GF-D8 (cell line): ENCODE measurements at places on chromosomes 13 and 19.

GRCh38 chr13:29761160-29761559 is 89.3 kb downstream of the UBL3 start:
- no peak for DNase-seq

- no peak for DNase-seq
These were observed 6.8 kb downstream of the FAM98C start for GRCh38 chr19:38409631-38410133.

DNA sequence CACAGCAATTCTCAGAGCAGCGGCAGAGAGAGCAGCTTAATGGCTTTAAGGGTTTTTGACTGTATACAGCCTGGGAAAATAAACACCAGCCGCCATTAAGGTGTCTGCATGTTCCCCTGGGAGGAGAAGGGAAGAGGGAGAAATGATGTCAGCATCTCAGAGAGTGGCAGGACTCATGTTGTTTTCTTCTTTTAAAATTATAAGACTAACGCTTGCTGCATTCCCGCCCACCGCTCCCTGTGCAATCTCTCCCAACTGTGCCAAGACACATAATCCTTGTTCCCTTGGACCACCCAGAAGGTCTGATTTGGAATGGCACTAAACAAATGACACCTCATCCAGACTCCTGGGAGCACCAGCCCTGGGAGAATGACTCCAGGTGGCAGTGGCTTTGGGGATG is 27.7 kb upstream of the FAM216B start:
- no peak for DNase-seq

GRCh38 chr13:108950333-108951010 is 321.1 kb downstream of the MYO16 start:
- no peak for DNase-seq

DNA sequence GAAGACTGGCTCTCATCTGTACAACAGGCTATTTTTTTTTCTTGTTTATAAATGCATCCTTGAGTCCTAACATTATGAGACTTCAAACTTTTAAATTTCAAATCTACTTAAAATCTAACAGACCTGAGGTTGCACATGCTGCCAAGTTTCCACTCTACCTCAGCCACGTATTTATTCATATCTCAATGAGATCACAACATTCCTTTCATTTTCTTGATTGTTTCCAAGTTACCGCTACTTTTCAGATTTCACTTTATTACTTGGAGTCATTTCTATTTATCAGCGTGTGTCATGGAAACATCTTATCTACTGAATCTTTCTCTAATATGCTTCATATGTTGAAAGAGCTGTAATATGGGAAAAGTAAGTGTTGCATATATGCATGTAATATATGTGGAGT is 1257.5 kb upstream of the ATXN8OS start:
- DNase-seq, result no peak

- DNase-seq, result no peak
These were observed 132.7 kb downstream of the ZDHHC20 start for GRCh38 chr13:21326155-21327031.

DNA sequence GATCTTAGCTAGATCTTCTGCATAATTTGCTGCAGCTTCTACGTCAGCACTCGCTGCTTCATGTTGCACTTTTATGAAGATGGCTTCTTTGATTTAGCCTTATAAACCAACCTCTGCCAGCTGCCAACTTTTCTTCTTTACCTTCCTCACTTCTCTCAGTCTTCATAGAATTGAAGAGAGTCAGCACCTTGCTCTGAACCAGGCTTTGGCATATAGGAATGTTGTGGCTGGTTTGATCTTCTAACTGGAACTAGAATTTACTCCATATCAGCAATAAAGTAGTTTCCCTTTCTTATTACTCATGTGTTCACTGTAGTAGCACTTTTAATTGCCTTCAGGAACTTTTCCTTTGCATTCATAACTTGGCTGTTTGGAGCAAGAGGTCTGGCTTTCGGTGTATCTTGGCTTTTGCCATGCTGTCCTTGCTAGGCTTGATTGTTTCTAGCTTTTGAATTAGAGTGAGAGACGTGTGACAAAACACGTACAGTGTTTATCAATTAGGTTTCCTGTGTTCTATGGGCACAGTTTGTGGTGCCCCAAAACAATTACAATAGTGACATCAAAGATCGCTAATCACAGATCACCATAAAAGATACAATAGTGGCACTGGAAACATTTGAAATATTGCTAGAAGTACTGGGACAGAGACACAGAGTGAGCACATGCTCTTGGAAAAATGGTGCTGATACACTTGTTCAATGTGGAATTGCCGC is 50.7 kb downstream of the NDFIP2 start:
- no peak for DNase-seq

DNA sequence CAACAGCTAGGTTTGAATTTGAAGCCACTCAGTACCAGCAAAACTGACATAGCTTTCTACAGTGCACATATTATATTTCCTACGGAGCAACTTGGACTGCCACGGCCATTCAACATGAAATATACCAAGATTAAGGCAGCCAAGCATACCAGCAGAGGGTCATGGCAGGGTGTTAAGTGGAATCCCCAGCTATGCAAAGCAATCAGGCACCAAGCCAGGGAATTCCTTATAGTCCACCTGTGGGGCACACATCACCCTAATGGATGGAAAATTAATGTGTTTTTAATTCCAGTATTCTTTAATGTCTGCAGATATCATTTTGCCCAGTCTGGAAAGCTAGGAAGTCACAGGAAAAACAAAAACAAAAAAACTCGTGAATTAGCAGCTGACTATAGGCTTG is 1190.3 kb downstream of the EFNB2 start:
- no peak for DNase-seq

DNA sequence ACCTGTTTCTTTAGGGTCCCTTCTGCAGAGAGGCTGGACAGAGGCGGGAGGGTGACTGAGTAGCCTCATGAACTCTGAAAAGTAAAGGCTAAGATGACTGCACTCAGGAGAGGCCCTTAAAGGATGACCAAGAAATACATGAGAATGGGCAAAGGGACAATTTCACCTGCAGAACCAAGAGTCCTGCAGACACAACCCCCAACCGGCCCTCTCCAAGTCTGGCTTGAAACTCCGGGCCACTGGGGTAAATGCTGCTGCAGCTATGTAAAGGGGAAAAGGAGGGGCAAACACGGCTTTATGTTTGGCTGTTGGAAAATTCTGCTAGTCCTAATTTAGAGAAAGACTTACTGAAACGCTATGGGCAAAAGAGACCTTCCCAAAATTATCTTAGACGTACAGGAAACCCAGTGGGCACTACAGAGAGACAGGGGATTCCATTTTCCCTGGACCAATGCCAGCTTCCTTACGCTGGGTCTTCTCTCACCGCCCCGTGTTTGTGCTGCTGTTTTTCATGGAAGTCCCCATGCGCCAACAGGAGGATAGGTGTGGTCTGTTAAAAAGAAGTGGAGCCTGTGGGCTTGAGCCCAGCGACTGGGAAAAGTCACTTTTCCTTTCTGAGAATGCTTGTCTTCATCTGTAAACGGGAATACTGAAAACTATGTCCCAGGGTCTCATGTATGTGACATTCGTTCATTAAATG is 10.6 kb downstream of the COL4A2 start:
- no peak for DNase-seq

DNA sequence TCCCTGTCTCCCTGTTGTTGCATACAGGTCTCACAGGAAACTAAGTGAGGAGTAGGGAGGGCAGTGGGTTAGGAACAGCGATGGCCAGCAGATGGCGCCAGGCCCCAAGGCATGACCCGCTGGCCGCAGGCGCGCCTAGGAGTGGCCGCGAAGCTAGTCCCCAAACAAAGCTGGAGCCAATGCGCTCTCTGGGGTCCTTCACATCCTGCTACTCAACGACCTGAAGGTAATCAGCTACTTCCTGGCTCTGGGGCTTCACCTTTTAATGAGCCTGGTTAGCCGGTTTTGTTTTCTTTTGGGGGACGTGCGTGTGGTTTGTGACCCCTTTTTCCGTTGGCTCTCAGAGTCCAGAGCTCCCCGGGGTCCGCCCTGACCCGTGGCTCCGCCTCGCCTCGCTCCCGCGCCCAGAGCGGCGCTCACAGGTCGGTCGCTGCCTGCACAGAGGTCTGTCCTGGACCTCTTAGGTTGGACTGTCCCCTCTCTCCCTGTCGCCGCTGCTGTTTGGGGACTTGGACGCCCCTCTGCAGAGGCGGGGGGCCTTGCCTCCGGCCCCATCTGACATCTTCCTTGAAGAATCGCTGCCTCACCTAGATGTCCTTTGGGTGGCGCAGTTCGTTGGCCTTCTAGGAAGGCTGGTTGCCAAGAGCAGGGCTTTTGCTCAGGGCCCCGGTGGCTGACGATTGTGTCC is 62.2 kb upstream of the GTF3A start:
- peak; percentile 51 for DNase-seq

GRCh38 chr13:102878481-102878880 is 32.6 kb downstream of the ERCC5 start:
- no peak for DNase-seq

DNA sequence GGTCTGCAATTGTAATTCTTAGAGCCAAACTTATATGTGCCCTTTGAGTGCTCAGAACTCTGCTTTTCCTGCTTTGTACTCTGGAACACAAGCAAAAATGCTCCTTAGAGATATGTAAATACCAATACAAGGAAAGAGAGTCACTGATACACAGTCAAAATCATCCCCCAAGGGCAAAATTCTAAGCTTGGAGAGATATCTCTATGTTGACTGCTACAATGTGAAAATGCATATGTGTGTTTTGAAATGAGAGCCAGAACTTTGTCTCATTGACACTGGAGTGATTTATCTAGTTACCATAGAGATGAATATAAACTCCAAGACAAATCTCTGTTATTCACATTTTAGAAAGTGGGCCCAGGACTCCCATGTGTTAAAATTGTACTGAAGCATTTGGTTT is 494.8 kb upstream of the SLITRK1 start:
- DNase-seq, result no peak

- DNase-seq, result no peak
These were observed 391.4 kb downstream of the IRS2 start for GRCh38 chr13:109395014-109395413.

DNA sequence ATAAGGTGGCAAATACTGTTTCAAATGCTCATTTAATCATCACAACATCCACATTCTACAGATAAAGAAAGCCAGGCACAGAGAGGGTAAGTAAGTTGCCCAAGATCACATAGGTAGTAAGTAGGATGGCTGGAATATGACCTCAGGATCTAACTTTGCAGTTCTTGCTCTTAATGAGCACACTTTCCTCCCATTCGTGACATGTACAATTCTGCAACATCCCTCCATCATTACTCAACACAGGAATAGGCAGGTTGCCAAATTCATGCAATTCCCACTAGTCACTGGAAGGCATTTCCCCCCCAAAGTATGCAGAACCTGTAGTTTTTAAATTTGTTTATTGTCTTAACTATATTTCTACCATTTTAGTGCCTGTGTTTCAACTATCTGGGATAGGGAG is 109.2 kb downstream of the OLFM4 start:
- DNase-seq, result no peak

GRCh38 chr13:106612688-106613087 is 44.8 kb upstream of the ARGLU1 start:
- DNase-seq, result peak; percentile 61

- DNase-seq, result no peak
These were observed 7.2 kb downstream of the ACP4 start for GRCh38 chr19:50797429-50797780.

- peak; percentile 88 for DNase-seq
These were observed 25.2 kb upstream of the IGSF23 start for GRCh38 chr19:44587963-44588770.

DNA sequence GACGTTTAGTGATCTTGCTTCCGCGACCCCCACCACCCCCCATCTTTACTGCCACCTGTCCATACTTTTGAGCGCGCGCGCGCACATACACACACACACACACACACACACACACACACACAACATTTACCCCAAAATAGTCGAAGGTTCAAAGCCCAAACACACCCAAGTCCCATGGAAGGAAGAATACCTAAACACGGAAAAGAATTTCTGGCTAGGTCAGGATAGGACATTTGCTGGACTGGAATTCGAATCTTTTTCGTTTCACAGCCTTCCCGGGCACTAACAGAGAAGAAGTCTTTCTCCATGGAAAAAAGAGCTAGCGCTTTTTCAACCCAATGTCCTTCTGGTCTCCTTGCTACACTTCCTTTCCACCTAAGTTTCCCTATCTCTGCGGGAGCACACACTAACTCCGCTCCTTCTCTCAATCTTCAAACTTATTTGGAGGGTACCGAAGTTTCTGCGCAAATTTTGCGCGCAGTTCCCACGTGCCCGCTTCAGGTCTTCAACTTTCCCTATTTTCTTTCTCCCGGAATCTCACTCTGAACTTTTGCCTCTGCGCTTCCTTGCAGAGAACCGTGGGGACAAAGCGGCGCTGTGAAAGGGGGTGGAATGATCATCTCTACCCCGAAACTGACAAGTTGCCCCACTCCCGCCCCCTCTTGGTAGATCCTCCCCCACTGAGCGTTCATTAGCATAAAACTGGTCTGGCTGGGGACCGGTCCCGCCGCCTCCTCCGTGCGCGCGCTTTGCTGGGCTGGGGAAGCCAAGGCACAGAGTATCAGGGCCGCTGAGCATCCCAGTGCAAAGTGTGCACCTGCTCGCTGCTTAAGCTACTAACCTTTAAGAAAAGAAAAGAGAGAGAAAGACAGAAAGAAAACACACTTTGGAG is 2.7 kb downstream of the DACH1 start:
- DNase-seq, result peak; percentile 82

DNA sequence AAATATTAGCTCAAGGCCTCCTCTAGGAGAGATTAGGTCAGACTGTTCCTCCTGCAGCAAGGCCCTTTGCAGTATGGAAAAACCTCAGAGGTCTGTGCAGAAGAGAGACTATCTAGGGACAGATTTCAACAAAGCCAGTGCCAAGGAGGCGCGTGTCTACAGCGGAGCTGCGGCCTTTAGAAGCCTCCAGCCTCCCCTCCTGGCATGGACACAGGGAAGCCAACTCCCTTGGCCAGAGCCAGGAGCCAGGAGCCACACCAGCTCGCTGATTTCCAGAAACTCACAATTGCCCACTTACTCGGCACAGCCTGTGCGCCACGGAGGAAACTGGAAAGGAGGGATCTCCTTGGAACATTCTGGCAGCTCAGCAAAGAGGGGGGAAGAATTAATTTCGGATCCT is 63.4 kb downstream of the INSR start:
- no peak for DNase-seq

DNA sequence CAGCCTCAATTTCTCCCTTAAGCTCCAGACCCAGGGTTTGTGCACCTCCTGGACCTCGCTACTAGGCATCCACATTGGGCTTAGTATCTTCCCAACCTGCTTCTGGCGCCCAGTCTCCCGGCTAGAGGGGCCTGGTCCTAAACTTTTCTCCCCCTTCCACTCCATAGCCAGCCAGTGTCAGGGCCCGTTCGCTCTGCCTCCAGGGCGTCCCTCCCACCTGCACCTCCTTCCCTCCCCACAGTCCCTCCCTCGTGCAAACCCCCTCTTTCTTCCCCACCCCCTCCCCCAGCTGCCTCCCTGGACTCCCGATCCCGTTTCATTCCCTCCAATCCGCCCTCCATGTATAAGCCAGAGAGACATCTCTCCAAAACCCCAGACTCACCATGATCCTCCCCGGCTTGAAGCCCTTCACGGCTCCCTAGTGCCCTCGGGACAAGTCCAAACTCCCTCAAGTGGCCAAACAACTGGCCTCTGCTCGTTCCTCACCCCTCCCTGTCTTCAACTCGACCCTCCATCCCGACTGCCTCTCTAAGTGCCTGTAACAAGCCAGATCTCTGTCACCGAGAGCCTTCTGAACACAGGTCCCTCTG is 997 bp upstream of the SAMD4B start:
- DNase-seq, result no peak
